ENCODE measurements at places on chromosomes 1 and 21. TPM values are rescaled to one million over a fixed set of nuclear protein-coding genes. Genes with fewer than 3 reads are reported as not detected.

The UBXN10 gene
- total RNA-seq = 0.10 TPM

The JAM2 gene
- total RNA-seq = 1.5 TPM

The LINGO4 gene
- not detected for total RNA-seq

The HJV gene
- not detected for total RNA-seq

The SPRR2B gene
- total RNA-seq = not detected

The LPGAT1 gene
- 29.0 TPM for total RNA-seq

The RPS6KA1 gene
- 51.8 TPM for total RNA-seq

The CHI3L2 gene
- 2.6 TPM for total RNA-seq

The GJA5 gene
- total RNA-seq = not detected

The RHOU gene
- 0.24 TPM for total RNA-seq

The TENT5C gene
- 0.78 TPM for total RNA-seq

The S100A14 gene
- not detected for total RNA-seq

The TMPRSS2 gene
- 0.39 TPM for total RNA-seq

The S100A10 gene
- 165 TPM for total RNA-seq

The CNIH3 gene
- total RNA-seq = 21.0 TPM

The RGS8 gene
- total RNA-seq = under 0.01 TPM

The CD5L gene
- total RNA-seq = 0.12 TPM

The TRNP1 gene
- total RNA-seq = 4.6 TPM

The TNFRSF18 gene
- not detected for total RNA-seq

The ERG gene
- total RNA-seq = not detected

The TBX15 gene
- 0.24 TPM for total RNA-seq

The FMN2 gene
- total RNA-seq = 19.8 TPM

The ACOT11 gene
- 0.39 TPM for total RNA-seq

The CCDC27 gene
- not detected for total RNA-seq

The CYP4B1 gene
- not detected for total RNA-seq

The IL20 gene
- total RNA-seq = not detected

Data from RPMI7951 (cell line).